T1000 (cell line): ENCODE measurements at places on chromosomes 5 and 9.

- DNase-seq = no peak
These were observed 43.6 kb downstream of the GNAQ start for GRCh38 chr9:77987880-77988525.

GRCh38 chr9:127140181-127140580, 17.7 kb upstream of the ANGPTL2 start:
- DNase-seq = no peak

DNA sequence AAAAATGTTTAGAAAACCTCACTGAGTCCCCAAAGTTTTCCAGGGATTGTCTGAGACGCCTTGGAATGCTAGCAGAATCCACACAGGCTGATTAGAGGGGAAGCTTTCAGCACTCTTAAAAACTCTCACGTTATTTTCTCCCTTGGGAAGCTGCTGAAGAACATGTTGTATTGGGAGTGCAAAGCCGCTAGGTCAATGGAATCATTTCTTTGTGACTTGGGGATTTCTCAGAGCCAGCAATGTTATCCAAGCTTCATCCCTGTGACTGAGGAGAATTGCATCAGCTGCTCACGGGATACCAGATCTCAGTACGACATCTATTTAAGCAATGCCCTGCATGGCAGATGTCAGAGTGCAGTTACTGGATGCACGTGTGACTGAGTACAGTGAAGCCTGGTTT, 426.4 kb upstream of the MPDZ start:
- no peak for DNase-seq

GRCh38 chr9:102514541-102514940, 480.6 kb upstream of the CYLC2 start:
- DNase-seq = no peak

GRCh38 chr9:71664566-71664965, 103.7 kb downstream of the CEMIP2 start:
- DNase-seq = no peak

- no peak for DNase-seq
These were observed 485.4 kb downstream of the ZNF608 start for GRCh38 chr5:124260921-124261515.

DNA sequence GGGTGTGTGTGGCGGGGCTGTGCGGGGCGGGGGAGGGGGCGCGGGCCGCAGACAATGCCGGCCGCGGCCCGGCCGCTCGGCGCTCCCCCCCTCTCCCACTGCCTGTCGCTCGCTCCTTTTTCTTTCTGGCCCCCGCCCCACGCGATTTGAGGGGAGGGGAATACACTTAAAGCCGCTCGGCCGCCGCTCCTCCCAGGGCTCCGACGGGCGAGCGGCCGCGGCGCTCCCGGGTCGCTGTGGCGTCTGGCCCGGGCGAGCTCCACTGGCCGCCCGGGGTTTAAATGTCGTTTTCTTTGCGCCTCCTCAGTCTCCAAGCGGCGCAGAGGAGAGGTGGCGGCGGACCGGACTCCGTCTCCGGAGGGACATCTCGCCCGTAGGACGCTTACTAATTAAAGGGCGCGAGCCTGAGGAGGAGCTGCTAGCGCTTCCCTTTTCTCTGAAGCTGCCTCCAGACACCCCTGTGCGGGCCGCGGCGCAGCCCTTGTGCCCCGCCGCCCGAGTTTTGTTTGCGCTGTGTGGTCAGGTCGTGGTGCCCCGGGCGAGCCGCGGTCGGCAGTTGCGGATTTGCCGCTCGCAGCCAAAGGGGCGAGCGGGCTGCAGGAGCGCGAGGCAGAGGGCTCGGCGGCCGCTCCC, 1.4 kb downstream of the ZSWIM6 start:
- no peak for DNase-seq

DNA sequence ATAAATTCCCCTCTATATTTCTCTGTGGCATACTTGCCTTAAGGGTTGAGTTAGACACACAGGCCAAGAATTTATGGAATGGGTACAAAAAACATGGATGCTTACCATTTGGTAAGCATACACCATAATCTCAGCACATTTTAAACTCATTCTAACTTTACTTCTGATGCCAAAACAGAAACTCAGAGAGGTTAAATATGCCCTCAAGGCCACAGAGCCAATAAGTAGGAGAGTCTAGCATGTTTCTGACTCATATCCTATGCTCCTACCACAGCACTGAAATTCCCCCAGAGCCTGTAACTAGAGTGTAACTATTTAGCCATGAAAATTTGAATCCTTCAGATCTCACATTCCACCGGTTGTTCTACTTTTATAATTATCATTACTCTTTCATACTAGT, 559.7 kb downstream of the ACTL7B start:
- DNase-seq = no peak

DNA sequence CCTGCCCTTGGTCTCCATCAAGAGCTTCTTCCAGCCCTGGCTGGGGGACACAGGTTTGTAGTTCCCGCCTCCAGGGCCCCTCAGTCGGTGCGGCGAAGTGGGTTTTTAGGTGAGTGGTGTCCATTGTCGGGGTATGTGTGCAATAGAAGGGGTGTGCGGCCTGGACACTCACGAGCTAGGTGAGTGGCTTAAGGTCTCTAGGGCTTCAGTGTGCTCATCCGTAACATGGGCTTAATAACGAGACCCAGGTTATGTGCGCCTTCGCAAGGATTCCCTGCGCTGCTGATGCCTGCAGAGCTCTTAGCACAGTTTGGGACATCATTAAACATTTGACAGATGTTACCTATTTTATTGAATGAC, 656 bp downstream of the CEP78 start:
- DNase-seq = no peak

DNA sequence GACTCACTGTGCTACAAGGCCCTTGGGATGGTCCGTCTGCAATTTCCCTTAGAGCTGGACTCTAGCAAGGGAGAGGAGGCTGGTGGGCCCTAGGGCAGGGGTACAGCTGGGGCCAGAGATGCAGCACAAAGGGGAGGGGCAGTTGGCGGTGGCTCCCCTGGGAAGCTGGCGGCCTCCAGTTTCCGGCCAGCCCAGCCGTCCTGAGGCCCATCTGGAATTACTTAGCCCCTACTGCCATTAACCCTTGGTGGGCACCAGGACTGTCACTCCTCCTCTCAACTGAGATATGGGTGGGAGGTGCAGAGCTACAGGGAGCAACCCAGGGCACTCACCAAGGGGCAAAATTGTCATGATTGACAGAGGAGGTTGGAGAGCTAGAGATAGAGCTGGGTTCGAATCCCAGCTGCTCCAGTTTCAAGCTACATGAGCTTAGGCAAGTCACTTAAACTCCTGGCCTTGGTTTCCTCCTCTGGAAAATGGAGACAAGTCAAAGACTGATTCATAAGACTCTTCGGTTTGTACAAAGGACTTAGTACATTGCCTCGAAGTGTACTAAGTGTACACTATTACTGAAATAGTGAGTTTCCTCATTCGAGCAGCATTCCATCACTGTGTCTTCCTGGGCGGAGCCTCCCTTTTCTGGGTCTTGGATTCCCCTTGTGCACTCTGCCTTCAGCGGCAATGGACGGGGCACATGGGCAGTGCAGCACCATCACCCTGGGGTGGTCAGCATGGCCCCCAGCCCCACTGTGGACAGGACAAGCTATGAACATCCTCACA, 2.7 kb upstream of the PDGFRB start:
- no peak for DNase-seq

DNA sequence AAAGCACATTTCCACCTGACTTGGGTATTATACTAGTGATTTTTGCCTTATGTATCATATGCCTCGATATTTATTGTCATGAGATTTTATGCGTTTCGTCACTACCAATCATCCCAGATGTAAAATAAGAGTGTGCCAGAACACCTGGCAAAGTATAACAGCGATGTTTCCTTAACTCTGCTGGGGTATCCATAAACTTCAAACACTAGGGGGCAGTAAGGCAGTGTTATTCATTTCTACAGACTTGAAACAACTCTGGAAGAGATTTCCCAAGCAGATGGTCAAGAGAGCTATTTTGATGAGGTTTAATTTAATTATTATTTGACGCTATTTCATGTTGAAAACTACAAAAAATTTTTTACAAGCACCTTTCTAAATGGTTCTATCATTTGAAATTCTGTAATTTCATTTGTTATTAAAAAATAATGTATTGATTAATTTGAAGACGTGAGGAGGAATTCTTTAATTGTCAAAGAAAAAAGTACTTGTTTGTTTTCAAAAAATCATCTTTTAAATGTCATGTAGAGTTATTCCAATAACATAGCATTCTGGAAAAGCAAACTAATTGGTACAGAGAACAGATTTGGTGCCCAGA, 388.5 kb upstream of the CTNND2 start:
- no peak for DNase-seq

DNA sequence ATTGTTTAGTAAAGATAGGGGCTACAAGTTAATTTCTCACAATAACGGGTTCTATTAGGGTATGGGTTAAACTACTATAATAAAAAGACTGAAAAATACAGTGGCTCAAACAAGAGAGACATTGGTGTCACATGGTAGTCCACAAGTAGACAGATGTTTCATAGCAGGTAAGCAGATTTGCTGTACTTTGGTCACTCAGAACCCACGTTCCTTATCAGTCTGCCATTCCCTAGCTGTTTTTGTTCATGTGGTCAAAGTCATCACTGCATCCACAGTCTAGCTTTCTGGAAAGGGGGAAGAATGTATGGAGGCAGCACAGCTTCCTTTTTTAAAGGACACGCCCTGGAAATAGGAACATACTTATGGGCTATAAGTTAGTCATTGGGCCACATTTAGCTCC, 73.0 kb downstream of the SLC12A2 start:
- DNase-seq = no peak

- no peak for DNase-seq
These were observed 143.8 kb upstream of the VLDLR start for GRCh38 chr9:2477755-2478154.

GRCh38 chr5:64690417-64691151, at the start of gene SHISAL2B:
Gene SHISAL2B (plus strand): TSS chr5:64690503. CDS start chr5:64690624, 121 bp downstream.
- no peak for DNase-seq

DNA sequence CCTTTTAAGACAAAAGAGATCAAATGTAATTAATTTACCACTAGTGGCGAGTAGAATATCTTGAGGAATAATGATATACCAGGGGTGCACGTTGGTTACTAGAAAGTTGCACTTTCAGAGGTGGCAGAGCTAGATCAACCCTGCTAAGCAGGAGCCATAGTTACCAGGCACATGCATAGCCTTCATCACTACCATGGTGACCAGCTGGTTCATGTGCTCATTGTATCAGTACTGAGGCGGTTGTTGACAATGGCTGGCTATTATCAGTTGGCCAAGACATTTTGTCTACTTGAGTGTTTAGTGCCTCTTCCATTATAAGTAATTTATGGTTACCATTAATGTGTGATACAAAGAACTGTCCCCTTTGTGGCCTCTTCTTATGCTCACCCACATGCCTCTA, 201.2 kb downstream of the FGF10 start:
- no peak for DNase-seq

GRCh38 chr5:107184871-107185270, 485.9 kb downstream of the EFNA5 start:
- no peak for DNase-seq

DNA sequence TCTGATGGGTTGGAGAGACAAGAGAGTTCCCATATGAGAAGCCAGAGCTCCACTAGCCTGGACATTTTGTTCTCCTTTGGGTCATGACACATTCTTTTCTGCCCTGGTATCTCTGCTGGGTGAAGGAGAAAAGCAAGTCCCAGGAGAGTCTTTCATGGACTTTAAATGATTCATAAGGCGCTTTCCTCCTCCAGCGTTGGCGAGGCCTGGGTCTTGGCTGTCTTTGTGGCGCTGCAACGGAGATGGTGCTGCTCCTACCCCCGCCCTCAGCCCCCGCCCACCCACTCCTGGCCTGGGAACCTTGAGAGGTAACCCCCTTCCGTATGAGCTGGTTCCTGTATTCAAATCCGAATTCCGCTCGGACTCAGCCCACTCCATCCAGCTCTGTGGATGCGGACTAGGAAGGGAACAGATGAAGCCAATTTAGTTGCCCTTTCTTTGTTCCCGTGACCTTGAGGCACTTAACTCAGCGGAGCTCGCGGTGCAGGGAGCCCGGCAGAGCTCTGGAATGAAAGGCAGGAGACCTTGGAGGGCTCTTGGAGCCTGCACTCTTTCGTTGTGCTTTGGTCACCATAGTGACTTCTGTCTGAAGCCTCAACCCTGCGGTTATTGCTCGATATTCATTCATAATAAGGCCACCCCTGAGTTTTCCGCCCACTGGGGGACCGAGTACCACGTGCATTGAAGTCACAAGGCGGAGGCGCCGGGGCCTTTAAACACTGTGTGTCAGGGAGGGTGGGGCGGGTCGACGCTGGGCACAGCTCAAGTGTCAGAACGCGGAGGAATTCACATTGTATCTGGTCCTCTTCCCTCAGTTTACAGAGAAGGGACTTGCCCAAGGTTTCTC, 14.0 kb upstream of the PWWP2A start:
- no peak for DNase-seq

- DNase-seq = no peak
These were observed 1227.7 kb upstream of the WWC1 start for GRCh38 chr5:167063788-167064187.

DNA sequence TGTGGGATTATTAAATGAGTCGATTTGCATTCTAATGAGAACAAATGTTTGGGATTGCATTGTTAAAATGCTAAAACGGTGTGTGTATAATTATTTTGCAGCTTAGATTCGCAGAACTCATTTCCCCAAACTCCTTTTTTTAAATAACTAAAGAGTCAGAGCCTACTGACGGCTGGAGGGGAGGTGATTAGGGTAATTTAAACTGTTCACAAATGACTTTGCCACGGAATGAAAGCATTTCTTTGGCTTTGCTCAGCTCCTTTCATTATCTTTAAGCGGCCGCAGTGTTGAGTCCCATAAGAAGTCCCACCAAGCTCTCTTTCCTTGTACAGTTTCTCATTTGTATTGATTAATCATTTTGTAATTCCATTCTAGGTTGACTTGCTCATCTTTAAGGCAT, 1632.8 kb downstream of the MAT2B start:
- no peak for DNase-seq

GRCh38 chr9:14846871-14847311, 63.3 kb downstream of the FREM1 start:
- no peak for DNase-seq

- DNase-seq = no peak
These were observed 1.0 kb downstream of the CEMIP2 start for GRCh38 chr9:71767163-71767775.

GRCh38 chr9:118463419-118463818, 759.2 kb downstream of the TLR4 start:
- DNase-seq = no peak

DNA sequence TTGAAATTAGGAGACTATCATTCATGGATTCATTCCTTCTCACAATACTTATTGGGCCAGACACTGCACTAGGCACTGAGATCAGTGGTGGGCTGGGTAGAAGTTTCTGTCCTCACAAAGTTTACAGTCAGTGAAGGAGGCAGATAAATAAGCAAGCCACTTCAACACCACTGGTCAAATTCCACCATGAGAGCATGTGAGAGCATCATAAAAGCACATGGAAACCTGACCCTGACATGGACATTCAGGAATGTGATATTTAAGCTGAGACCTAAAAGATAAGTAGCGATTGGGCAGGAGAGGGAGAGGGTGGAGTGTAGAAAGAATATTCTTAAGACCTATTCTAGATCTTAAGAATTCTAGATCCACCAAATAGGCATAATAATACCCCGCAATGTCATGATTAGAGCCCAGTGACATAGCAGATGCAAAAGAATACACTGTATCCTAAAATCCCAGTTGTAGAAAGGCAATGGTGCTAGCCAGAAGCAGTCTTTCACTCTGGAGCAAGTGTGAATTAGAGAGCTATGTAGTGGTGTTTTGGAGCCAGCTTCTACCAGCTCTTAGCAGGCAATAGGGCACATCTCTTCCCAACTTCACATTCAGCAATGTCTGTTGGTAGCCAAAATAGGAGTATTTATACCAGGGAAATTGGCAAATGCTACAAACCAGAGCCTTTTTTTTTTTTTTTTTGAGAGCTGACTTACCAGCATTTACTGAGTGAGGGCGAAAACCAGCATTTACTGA, 46.4 kb downstream of the SH3RF2 start:
- no peak for DNase-seq
